ENCODE measurements at places on chromosomes 13 and 19. TPM values are rescaled to one million over a fixed set of nuclear protein-coding genes. Genes with fewer than 3 reads are reported as not detected.

PSG3 gene
- not detected for total RNA-seq

PCP2 gene
- not detected for total RNA-seq

MBD3L3 gene
- total RNA-seq: not detected

THOP1 gene
- 28.5 TPM for total RNA-seq

SHD gene
- total RNA-seq: not detected

FXYD7 gene
- total RNA-seq: 3.4 TPM

CEACAM16 gene
- total RNA-seq: not detected

SIGLEC5 gene
- 0.49 TPM for total RNA-seq

ERICH6B gene
- not detected for total RNA-seq

KLF12 gene
- total RNA-seq: 5.4 TPM

NLRP7 gene
- total RNA-seq: not detected

CGB8 gene
- total RNA-seq: not detected

PEX11G gene
- total RNA-seq: 2.7 TPM

AKAP8L gene
- total RNA-seq: 127 TPM

ATP4B gene
- total RNA-seq: not detected

KLC3 gene
- 20.9 TPM for total RNA-seq

ZNF333 gene
- 19.9 TPM for total RNA-seq

CRX gene
- not detected for total RNA-seq

ZNF91 gene
- 81.0 TPM for total RNA-seq

CEBPA gene
- 38.3 TPM for total RNA-seq

SLC25A41 gene
- not detected for total RNA-seq

GAS6 gene
- 215 TPM for total RNA-seq

ZNF845 gene
- total RNA-seq: 5.2 TPM

RXFP2 gene
- total RNA-seq: not detected

ZNF836 gene
- 3.9 TPM for total RNA-seq

GAPDHS gene
- not detected for total RNA-seq

CGB1 gene
- total RNA-seq: not detected

MEF2B gene
- not detected for total RNA-seq

USPL1 gene
- total RNA-seq: 18.4 TPM

SOX1 gene
- not detected for total RNA-seq

ZNF134 gene
- total RNA-seq: 9.1 TPM

SBK3 gene
- not detected for total RNA-seq

CRB3 gene
- total RNA-seq: 4.9 TPM

ANKRD24 gene
- total RNA-seq: 0.25 TPM

NOSIP gene
- total RNA-seq: 72.2 TPM

PTH2 gene
- total RNA-seq: not detected

IL11 gene
- not detected for total RNA-seq

CEACAM5 gene
- 52.1 TPM for total RNA-seq

KCNN1 gene
- 1.5 TPM for total RNA-seq

ZNF540 gene
- total RNA-seq: 6.4 TPM

NEK3 gene
- total RNA-seq: 16.5 TPM

CNOT3 gene
- 17.7 TPM for total RNA-seq

FZR1 gene
- total RNA-seq: 29.2 TPM

IL12RB1 gene
- not detected for total RNA-seq

ONECUT3 gene
- total RNA-seq: not detected

TMEM38A gene
- 4.7 TPM for total RNA-seq

PLPPR3 gene
- not detected for total RNA-seq

OR7G3 gene
- total RNA-seq: not detected

NDUFA3 gene
- 79.3 TPM for total RNA-seq

IGFL1 gene
- total RNA-seq: 7.9 TPM
